MV-4-11 (cell line): ENCODE measurements at places on chromosomes 12 and 14.
A peak's percentile ranks its signal among the peaks of the same experiment; 100 is the strongest.

DNA sequence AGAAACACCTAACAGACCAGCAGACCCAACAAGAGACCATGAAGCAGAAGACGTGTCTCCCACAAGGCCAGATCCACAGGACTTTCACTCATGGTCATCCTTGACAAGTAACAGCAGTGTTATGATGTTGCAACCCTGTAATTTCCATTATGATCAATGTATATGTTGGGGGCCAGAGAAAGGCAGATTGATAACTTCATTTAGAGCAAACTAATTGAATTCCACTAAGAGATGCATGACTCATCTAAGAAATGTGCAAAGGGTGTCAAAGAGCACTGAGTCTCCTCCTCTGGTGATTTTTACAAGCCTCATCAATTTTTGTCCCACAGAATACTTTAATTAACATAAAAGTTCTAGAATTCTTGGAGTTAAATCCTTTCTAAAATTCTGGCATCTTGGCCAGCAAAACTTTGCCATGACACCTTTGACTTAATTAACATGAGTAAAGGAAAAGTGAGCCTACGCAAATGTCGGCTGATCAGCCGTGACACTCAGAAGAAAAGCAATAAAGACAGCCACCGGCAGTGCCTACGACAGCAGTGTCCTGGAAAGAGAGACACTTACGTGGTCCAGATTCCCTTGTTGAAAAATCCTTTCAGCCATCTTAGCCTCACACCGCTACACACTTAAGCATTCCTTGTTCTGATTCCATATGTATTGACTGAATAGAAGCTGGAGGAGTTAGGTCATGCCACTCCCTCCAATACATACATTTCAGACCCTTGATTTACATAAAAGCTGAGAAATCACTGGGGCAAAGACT is 370.2 kb upstream of the CCDC196 start:
- no peak for DNase-seq

DNA sequence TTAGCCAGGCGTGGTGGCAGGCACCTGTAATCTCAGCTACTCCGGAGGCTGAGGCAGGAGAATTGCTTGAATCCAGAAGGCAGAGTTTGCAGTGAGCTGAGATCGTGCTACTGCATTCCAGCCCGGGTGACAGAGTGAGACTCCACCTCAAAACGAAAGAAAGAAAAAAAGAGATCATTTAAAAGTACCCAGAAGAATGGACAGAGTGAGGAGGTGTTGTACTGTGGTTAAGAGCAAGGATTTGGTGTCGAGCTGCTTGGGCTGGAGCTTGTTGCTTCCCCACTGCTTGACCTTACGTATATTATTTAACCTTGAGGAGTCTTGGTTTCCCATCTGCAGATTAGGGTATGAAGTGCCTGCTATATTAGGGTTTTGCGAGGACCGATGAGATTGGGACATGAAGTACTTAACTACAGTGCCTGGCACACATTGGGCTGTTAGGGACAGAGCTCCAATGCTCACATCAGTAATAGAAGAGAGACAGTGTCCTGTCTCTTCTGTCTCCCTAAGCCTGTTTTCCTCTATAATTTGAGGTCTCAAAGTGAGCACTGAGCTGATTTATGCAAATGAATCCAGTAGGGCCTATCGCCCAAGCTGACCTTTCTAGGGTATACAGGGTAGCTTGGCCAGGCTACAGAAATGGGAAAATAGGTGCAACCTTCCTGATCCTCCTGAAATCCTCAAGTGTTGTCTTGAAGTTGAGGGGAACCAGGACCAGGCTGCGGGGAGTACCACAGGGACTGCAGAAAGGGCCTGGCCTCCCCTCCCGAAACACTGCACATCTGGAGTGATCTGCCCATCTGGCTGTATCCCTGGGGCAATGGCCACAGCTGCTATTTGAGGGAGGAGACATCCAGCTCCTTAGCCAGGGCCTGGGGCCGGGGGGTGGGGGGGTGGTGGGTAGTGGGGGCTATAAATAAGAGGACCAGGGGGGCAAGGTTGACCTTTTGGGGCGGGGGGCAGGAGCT is 8.6 kb upstream of the HDAC7 start:
- DNase-seq = no peak

- no peak for DNase-seq
Observed at GRCh38 chr12:16927259-16927658, 321.3 kb upstream of the LMO3 start.

DNA sequence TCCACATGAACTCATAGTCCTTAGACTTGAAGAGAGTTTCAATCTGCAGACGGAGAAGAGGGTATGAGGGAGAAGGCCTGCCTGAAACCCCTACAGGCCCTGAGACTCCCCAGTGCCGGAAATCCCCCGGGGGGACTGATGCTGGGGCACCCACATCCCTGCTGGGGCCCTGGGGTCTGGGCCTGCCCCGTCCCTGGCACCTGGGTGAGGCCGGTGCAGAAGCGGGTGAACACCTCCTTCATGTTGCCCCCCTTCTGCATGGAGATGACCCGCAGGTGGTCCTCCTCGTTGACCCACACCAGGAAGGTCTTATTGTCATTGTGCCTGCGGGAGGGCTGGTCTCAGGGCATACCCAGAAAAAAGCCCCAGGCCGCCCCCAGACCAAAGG is 2.4 kb downstream of the CKB start:
- no peak for DNase-seq

DNA sequence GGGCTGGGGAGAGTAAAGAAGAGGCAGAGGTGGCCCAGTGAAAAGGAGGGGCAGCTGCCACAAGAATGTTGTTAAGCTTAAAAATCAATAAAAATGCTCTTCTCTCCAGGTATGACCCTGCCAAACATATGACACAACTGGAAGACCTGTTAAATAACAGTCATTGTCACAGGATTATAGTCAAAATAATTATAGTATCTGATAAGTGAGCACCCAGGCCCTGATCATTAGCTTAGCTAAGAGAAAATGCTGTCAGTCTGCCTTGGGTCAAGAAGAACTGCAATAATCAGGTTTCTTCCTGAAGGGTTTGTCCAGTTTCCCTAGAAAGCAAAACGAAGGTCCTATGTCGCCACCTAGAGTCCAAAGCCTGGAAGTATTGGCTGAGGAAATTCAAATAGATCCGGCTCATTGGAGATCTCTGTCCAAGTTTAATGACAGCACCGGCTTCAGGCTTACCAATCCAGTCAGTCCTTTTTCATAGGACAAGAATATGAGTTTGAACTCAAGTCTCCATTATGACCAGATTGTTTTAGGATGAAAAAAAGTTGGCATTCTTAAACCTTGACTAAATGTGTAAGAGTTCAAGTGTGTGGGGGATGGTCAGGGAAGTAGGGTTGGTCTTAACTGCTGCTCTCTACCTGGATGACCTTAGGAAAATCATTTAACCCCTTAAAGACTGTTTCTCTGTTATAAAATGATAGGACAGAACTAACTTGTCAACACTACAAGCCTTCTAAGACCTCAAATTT is 22.5 kb upstream of the NKX2-8 start:
- peak; percentile 40 for DNase-seq

- DNase-seq = no peak
Observed at GRCh38 chr12:122293081-122293480, 26.8 kb upstream of the VPS33A start.

- DNase-seq = no peak
Observed at GRCh38 chr12:110708917-110709316, 20.0 kb upstream of the HVCN1 start.

DNA sequence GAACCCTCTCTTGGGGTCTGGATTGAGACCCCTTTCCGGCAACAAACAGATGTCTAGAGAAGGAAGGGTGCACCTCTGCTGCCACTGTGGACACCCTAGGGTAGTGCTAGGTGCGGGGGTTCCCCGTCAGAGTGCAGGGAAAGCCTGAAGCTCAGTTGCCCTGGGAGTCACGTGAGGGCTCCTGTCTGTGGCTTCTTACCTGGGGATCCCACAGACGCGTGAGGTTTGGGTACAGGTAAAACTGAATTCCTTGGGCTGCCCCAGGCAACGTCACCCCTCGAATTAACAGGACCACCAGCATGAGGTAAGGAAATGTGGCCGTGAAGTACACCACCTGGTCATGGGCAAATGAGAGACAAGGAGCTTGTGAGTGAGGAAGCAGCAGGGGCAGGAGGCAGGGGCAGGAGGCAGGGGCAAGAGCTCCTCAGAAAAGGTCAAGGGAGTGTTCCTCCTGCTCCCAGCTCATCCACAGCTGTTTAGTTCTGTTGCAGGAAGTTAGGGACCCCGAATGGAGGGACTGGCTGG is 21.0 kb upstream of the SLC6A12 start:
- DNase-seq = no peak
